Stimulated activated CD4-positive, alpha-beta T cell treated with anti-CD3 and anti-CD28 coated beads, Interleukin-1b, Interleukin-23, amount 100 ng/mL, for 1 hour (primary cell): ENCODE measurements at places on chromosomes 12 and 14.

DNA sequence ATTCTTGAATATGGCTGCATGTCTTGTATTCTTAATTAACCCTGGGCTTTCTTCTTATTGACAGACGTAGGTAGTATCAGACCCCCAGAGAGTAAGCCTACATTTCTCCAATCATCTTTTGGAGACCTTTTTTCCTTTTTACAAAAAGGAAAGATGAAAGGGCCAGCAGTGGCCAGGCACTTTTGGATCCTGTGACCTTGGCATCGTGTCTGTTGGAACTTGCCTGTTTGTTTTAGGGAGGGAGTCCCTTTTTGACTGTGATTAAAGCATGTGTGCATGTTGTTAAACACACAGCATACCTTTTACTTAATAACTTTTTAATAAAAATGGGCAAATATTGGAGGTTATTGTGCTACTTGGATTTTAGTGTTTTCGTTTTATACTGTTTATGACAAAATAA is 57.2 kb downstream of the PCNX1 start:
- DNase-seq, result no peak

DNA sequence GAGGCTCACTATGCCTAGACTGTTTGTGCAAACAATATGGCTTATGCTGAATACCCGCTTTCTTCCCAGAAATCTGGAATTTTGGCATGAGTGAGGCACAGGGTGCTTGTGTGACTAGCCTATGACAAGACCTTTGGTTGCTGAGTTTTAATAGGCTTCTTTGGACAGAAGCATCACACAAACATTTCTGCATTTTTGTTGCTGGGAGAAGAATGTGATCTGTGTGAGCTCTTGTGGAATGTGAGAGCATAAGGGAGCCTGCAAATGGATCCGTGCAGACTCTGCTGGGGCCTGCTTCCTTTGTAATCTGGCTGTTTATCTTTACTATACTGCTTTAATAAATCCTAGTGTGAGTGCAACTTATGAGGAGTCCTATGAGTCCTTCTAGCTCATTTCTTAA is 83.0 kb upstream of the ZDHHC17 start:
- DNase-seq, result no peak

DNA sequence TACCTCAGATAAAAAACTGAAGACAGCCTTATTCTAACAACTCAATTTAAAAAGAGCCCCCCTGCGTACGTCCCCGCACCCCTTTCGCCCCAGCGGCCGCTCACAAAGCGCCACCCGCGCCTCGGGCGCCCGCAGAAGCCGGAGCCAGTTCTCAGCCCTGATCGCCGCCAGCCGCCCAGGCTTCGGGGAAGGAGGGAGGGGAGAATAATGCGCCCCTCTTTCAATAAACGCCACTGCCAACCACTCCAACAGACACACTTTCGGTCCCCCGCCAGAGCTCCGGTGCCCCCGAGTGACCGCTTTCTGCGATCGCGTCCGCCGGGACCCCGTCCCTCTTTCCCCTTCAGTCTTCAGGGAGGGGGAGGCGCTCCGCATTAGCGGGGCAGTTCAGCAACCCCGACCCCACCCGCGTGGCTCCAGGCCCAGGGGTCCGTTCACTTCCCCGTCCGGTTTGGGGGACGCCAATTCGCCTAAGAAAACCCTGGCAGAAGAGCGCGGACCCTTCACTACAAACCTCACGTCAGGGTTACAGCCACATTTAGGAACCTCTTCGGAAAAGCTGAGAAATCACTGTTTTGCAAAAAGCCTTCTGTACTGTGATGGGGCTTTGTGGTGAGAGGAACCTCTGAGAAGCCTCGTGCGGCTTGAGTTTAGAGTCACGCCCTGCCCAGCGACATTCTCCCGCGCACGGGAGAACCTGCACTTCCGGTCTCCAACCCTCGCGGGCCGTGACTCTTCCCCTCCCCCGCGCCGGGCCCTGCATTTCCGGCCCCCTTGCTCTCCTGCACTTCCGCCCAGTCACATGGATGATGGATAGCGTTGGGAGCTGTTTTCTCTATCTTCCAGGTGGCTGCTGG is 18.7 kb downstream of the FOXG1 start:
- no peak for DNase-seq

GRCh38 chr14:86604561-86604960 is 1074.6 kb downstream of the FLRT2 start:
- no peak for DNase-seq

GRCh38 chr12:121964813-121965643 is 46.6 kb downstream of the CFAP251 start:
- no peak for DNase-seq

- DNase-seq, result no peak
These were observed 1122.7 kb upstream of the ATXN7L3B start for GRCh38 chr12:73414926-73415325.

- DNase-seq, result no peak
These were observed 13.0 kb downstream of the KRT7 start for GRCh38 chr12:52245962-52246569.

DNA sequence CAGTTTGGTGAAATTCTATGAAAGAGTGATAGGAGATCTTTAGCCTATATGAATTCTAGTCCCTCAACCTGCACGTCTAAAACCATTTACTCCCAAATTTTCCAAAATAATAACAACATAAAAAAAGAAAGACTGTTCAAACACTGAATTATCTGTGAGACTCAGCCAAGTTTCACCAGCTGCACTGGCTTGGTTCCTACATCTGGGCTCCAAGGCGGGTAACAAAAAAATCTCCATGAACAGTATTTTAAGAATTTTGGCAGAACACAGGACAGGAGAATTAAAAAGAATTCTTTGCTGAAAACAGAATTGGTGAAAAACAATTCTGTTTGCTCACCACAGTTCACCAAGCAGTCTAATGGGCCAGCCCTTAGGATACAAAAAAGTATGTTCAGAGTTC is 536.8 kb upstream of the ATP2B1 start:
- no peak for DNase-seq

DNA sequence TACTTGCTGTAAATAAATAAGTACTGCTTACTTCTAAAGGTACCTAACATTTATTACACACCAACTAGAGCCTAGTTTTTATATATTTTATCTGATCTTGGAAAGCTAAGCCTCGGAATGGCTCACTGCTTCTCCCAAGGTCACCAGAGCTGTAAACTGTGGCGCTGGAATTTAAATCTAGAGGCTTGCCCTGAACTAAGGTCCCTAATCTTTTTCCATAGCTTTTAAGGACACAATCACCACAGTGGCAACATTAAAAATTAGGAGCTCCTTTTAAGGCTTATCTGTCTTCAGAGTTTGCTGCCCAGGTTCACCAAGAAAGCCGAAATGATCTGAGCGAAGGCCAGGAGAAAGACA is 670 bp downstream of the CCNB1IP1 start:
- DNase-seq, result no peak

GRCh38 chr12:11545484-11546330 is 103.8 kb upstream of the ETV6 start:
- no peak for DNase-seq

DNA sequence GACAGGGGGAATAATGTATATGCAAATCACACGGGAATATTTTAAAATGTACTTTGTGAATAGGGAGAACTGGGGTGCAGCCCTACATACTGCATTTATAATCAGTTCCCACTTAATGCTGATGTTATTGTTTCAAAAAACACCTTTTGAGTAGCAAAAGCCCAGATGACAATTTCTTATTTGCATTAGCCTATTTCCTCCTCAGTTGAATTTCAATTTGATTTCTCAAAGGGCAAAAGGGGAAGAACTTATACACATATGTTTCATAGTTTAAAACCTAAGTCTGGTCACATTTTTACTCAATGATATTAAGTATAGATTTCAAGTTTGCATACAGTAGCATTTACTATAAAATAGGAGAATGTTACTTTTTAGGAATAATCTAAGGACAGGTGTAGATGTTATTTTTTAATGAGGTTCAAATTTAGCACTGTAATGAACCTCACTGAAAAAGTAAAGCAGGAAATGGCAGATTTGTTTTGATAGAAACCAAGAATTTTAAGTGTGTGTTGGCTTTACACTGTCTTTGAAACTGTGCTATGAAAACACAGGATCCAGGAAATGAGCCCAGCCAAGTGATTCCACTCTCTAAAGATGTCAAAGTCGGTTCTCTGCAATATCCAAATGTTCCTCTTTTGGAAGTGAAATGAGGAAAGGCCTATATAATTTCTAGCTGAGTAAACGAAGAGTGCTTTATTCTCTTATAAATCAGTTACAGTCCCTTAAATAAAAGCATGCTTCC is 367.4 kb downstream of the BTG1 start:
- DNase-seq, result no peak

DNA sequence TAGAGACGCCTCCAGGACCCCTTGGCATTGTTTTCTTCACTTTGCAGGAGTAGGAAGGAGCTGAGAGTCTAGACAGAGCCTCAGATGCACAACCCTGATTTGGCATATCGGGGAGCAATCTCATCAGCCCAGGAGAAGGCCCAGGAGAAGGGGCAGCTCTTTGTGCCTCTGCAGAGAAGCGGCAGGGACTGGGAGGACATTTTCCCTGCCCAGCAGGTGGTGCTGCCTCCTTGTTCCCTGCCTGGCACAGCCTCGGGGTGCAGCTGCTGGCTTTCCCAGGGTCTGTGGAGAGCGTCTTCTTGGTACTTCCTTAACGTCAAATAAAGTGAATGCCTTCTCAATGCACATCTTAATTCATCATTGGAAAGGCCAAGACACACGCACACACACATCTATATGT is 419.5 kb downstream of the TMEM121 start:
- no peak for DNase-seq

- no peak for DNase-seq
These were observed 73.2 kb downstream of the MYRFL start for GRCh38 chr12:69898236-69898635.

- no peak for DNase-seq
These were observed 16.7 kb downstream of the HMGA2 start for GRCh38 chr12:65840793-65841670.

DNA sequence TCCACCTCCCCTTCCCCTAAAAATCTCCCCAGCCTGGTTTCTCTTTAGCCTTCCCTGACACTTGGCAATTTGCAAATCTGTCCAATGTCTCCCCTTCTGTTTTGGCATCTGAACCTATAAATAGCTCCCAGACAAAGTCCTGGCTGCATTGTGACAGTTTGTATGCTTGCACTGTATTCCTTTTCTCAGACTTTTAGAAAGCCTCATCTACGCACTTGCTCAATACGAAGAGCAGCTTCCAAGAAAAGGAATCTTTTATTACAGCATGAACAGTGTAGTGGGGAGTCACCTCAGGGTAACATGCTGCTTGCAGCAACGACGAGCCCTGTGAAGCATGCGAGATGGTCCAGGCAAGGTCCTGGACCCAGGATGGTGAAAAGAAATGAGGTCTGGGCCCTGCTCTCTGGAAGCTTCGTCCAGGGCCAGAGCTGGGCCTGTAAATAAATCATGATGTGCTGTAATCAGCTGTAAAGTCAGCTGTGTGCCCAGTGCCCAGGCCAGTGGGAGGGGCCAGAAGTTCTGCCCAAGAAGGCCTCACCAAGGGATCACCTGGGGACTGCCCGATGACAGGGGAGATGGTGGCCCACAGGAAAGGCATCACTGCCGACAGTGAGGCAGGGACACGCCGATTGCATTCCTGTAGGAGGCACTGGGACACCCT is 88.3 kb downstream of the RIN3 start:
- DNase-seq, result no peak

DNA sequence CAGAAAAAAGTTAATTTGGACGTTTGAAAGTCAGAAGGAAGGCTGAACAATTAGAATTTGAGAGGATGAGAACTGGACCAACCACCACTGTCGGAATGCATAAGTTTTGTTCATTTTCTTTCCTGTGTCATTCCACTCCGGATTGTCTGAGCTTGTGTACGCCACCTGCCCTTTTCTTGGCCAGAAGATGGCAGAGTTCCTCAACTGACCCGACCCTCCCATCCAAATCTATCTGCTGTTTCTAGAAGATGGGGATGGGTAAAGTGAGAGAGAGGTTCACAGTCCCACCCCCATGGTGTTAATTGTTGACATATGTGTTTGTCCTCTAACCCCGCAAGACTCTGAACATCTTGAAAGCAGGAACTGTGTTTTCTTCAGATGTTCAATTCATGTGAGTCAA is 388.0 kb downstream of the VRK1 start:
- no peak for DNase-seq

DNA sequence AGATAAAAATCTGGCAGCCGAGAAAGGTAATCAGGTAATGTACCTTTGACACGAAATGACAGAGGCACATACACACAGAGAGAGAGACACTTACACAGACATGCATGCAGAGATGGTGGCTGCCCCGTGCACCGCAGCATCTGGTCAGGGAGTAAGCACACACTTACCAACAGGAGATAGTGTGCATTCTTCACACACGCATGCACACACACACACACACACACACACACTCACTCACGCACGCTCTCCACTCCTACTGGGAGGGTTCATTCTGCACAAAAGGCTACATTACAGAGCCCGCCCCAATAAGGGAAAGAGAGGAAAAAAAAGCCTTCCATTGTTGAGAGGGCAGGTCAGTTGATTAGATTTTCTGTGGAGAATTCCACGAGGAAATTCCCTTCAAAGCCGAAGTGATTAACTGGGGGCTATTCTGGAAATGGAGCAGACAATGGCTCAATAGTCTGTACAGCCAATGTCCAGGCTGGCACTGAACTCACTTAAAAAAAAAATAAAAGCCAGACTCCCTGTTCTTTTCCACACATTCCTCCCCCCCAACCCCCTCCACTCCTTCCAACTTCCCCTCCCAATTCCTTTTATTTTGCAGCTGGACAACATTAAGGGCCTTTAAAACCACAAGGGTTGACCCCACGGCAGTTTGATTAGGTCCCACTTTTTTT is 1.4 kb upstream of the SOX5 start:
- no peak for DNase-seq

GRCh38 chr12:107134558-107134957 is 41.2 kb upstream of the CRY1 start:
- no peak for DNase-seq

- DNase-seq, result no peak
These were observed 153.9 kb downstream of the PRKCH start for GRCh38 chr14:61475316-61475715.

DNA sequence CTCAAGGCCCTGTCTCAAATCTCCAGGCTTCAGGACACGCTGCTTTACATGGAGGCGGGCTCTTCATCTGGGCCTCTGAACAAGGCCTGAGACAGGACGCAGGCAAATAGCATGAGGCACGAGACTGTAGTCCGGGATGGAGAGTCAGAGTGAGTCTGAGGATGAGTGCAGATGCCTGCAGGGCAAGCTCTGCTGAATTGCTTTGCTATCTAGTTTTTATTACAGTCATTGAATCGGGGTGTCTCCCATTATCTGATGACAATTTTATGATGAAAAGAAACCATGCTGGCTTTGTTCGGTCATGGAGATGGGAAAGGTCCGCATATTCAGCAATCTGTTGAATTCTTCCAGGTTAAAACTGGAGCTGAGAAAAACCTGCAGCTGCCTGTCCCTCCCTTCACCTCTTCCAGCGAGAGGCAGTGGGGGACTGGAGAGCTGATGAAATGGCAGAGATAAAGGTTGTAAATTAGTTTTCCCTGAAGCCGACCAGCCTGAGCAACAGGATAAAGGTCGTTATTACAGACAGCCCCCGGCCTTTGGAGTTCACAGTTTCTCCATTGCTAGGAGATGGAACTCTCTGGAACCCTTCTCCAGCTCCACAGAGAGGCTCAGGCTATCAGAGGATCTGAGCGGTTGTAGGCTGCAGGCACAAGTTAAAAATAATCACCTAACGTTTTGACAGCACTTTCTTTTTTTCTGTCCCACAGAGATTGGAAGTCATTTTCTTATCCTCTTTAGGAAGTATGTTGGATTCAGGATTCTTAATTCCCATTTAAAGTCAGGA is 1.3 kb upstream of the ADGRD1 start:
- no peak for DNase-seq

GRCh38 chr12:116278279-116278626 is 760 bp upstream of the MED13L start:
- no peak for DNase-seq
